Stimulated activated CD8-positive, alpha-beta memory T cell treated with anti-CD3 and anti-CD28 coated beads, Interleukin-4, amount 100 ng/mL, for 1 hour (primary cell): ENCODE measurements at places on chromosomes 11 and 22.

DNA sequence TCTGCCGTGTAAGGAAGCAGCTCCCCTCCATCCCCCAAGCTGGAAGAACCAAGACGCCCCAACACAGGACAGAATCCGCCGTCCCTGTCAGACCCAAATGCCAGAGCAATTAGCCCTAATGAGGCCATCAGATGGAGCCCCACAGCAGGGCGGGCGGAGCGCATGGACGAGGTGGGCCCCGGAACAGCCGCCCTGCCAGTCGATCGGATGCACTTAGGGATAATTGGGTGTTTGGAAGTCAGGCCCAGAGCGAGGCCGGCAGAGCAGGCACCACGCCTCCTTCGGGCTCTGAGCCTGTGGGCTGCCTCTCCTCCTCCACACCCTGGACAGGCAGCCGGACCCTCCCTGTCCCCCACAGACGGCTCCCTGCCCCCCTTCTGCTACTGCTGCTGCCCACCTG lies 5.5 kb upstream of the TH start:
- no peak for DNase-seq

DNA sequence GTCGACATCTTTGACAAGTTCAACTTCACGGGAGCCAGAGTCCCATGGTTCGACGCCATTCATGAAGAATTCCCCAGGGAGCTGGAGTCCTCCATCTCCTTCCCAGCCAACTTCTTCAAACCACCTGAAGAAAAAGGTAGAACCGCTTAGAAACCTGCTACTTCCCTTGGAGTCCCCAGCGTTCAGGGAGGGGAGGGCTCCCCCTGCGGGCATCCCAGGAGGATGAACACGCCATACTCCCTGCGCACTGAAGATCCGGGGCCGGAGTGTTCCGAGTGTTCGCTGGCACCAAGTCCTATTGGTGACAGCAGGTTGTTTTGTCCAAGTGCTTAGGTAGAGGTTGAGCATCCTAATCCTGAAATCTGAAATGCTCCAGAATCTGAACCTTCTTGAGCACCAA lies 51.7 kb upstream of the PRODH start:
- no peak for DNase-seq

GRCh38 chr11:26027887-26028286 lies 304.0 kb upstream of the ANO3 start:
- DNase-seq: no peak

DNA sequence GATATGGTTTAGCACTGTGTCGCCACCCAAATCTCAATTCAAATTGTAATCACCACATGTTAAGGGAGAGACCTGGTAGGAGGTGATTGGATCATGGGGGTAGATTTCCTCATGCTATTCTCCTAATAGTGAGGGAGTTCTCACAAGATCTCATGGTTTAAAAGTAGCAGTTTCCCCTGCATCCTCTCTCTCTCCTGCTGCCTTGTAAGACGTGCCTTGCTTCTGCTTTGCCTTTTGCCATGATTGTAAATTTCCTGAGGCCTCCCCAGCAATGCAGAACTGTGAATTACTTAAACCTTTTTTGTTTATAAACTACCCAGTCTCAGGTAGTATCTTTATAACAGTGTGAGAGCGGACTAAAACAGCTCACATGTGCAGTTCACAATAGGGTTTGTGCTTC lies 1668.7 kb upstream of the RAG2 start:
- no peak for DNase-seq
